ENCODE measurements at places on chromosomes 12 and 14.
A peak's percentile ranks its signal among the peaks of the same experiment; 100 is the strongest.

GRCh38 chr14:102811254-102811963, 34.2 kb downstream of the TRAF3 start:
- peaks cover 2% of the 10 kb centered on the region for H3K36me3 ChIP-seq
- no peak for DNase-seq
- no peak overlapping the region for H3K4me3 ChIP-seq
- H3K27me3 ChIP-seq: no peaks in the 10 kb centered on the region
- H3K4me1 ChIP-seq: peaks cover 67% of the 10 kb centered on the region

DNA sequence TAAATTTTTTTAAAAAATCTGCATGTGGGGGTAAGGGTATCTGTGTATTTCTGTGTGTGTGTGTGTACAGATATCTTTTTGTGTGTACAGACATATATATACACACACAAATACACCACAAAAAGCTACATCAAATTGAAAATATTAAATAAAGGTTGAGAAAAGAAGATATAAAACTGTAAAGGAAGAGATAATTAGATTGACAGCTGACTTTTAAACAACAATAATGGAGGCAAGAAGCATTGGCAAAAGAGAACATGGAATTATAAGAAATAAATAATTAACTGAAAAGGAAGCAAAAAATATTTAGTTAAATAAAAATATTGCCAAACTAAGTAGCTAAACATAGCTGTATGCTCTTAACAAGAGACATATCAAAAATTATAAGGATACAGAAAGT, 291.4 kb downstream of the FSCB start:
- no peak for DNase-seq
- no peak overlapping the region for H3K27ac ChIP-seq
- no peak overlapping the region for H3K4me3 ChIP-seq
- H3K27me3 ChIP-seq: no peaks in the 10 kb centered on the region

- DNase-seq: peak; percentile 59
- H3K27ac ChIP-seq: peak within 1 kb of the TSS; percentile 38
- no peaks in the 10 kb centered on the region for H3K27me3 ChIP-seq
- no peaks in the 10 kb centered on the region for H3K36me3 ChIP-seq
- peaks cover 38% of the 10 kb centered on the region for H3K4me1 ChIP-seq
- peak within 1 kb of the TSS; percentile 55 for H3K4me3 ChIP-seq
Measured at GRCh38 chr12:121132601-121133481, at the start of gene P2RX7. TSS of gene P2RX7 (plus strand) at chr12:121132876. CDS start at chr12:121132971, 95 bp downstream.

GRCh38 chr14:95162641-95163040, 5.3 kb upstream of the DICER1 start:
- no peaks in the 10 kb centered on the region for H3K27me3 ChIP-seq
- no peaks in the 10 kb centered on the region for H3K36me3 ChIP-seq
- peaks cover 7% of the 10 kb centered on the region for H3K4me1 ChIP-seq
- no peak for DNase-seq

GRCh38 chr12:43964033-43964432, 128.2 kb downstream of the TMEM117 start:
- no peak overlapping the region for H3K27ac ChIP-seq
- H3K4me3 ChIP-seq: no peak overlapping the region
- no peaks in the 10 kb centered on the region for H3K36me3 ChIP-seq
- H3K27me3 ChIP-seq: no peaks in the 10 kb centered on the region

- no peak within 1 kb of the TSS for H3K4me3 ChIP-seq
- H3K4me1 ChIP-seq: no peaks in the 10 kb centered on the region
- H3K27ac ChIP-seq: no peak within 1 kb of the TSS
- no peaks in the 10 kb centered on the region for H3K36me3 ChIP-seq
Measured at GRCh38 chr12:70920251-70920851, at the start of gene PTPRR. TSS of gene PTPRR (minus strand) at chr12:70920738. CDS start at chr12:70920390, 348 bp downstream.

DNA sequence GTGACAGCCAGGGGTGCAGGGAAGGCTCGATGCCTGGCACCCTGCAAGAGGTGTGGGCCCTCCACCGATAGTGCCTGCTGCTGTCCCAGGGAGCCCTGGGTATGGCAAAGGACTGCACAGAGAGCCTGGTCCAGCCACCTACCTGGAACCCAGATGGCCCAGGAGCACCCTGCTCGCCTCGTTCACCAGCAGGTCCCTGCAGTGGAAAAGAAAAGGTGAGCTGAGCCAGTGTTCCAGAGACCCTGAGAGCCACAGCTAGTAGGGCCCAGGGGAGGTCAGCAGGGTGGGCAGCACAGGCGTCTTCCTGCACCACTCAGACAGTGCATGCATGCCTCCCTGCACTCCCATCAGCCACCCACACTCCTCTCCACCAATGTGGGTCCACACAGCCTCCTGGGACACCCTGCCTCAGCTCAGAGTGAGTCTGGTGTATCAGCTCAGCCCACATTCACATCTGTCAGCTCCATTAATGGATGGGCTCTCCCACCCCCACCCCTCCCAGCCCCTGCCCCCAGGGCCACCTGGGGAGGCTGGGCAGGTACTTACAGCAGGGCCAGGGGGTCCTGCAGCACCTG, 20.2 kb downstream of the TMEM106C start:
- no peak overlapping the region for H3K27ac ChIP-seq
- no peak for DNase-seq
- no peak overlapping the region for H3K4me3 ChIP-seq
- no peaks in the 10 kb centered on the region for H3K27me3 ChIP-seq
- no peaks in the 10 kb centered on the region for H3K36me3 ChIP-seq
- H3K4me1 ChIP-seq: peaks cover 12% of the 10 kb centered on the region

GRCh38 chr14:89814126-89814525, 140.4 kb downstream of the EFCAB11 start:
- H3K27me3 ChIP-seq: no peaks in the 10 kb centered on the region
- no peaks in the 10 kb centered on the region for H3K36me3 ChIP-seq
- DNase-seq: no peak
- no peak overlapping the region for H3K27ac ChIP-seq
- H3K4me3 ChIP-seq: no peak overlapping the region

GRCh38 chr12:47377414-47378221, 297.9 kb upstream of the AMIGO2 start:
- no peak overlapping the region for H3K4me3 ChIP-seq
- H3K36me3 ChIP-seq: no peaks in the 10 kb centered on the region
- no peaks in the 10 kb centered on the region for H3K27me3 ChIP-seq
- peaks cover 9% of the 10 kb centered on the region for H3K4me1 ChIP-seq
- H3K27ac ChIP-seq: no peak overlapping the region
- DNase-seq: no peak

GRCh38 chr14:100524933-100525243, 62.3 kb downstream of the BEGAIN start:
- DNase-seq: no peak
- no peak overlapping the region for H3K27ac ChIP-seq
- H3K36me3 ChIP-seq: no peaks in the 10 kb centered on the region
- no peaks in the 10 kb centered on the region for H3K4me1 ChIP-seq
- no peak overlapping the region for H3K4me3 ChIP-seq

- DNase-seq: peak; percentile 89
- H3K36me3 ChIP-seq: no peaks in the 10 kb centered on the region
- H3K27me3 ChIP-seq: no peaks in the 10 kb centered on the region
- H3K4me1 ChIP-seq: peaks cover 18% of the 10 kb centered on the region
- H3K27ac ChIP-seq: peak overlapping the region; percentile 59
Measured at GRCh38 chr14:21087294-21088091, 11.0 kb downstream of the ZNF219 start.

DNA sequence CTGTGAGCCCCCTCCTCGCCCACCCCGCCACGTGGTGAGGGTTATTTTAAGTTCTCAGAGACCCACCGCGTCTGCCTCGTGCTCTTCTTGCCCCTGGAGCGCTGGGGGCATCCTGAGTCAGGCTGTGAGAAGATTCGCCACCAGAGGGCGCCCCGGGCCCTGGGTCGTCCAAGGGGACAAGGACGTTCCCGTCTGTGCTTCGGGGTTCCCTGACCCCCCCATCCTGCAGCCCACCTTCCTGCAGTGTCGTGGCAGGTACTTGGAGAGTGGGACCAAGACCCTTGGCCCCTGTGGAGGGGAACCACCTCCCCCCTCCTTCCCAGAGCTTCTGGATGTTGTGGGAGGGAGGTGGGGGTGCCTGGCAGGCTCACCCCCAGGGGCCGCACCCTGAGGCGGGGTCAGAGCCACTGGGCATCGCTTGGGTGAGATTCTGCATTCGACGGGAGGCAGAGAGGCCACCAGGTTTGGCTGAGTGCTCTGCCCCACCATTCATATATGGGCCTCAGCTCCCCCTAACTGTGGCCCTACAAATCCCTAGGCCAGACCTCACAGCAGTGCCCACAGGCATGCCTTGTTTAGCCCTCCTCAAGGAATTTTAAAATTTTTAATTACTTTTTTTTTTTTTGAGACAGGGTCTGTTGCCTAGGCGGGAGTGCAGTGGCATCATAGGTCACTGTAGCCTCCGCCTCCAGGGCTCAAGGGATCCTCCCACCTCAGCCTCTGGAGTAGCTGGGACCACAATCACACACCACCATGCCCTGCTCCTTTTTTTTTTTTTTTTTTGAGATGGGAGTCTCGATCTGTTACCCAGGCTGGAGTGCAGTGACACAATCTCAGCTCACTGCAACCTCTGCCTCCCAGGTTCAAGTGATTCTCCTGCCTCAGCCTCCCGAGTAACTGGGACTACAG, 17.0 kb downstream of the RHOF start:
- no peaks in the 10 kb centered on the region for H3K27me3 ChIP-seq
- no peak overlapping the region for H3K4me3 ChIP-seq
- H3K27ac ChIP-seq: no peak overlapping the region
- H3K4me1 ChIP-seq: peaks cover 37% of the 10 kb centered on the region
